ENCODE measurements at places on chromosomes 7 and 10. TPM values are rescaled to one million over a fixed set of nuclear protein-coding genes. Genes with fewer than 3 reads are reported as not detected.

- H3K4me1 ChIP-seq: no peaks in the 10 kb centered on the region
- no peak overlapping the region for H3K4me3 ChIP-seq
- no peak overlapping the region for H3K27ac ChIP-seq
- no peaks in the 10 kb centered on the region for H3K27me3 ChIP-seq
These were observed 18.0 kb downstream of the CAMK2B start for GRCh38 chr7:44307301-44307900.

DNA sequence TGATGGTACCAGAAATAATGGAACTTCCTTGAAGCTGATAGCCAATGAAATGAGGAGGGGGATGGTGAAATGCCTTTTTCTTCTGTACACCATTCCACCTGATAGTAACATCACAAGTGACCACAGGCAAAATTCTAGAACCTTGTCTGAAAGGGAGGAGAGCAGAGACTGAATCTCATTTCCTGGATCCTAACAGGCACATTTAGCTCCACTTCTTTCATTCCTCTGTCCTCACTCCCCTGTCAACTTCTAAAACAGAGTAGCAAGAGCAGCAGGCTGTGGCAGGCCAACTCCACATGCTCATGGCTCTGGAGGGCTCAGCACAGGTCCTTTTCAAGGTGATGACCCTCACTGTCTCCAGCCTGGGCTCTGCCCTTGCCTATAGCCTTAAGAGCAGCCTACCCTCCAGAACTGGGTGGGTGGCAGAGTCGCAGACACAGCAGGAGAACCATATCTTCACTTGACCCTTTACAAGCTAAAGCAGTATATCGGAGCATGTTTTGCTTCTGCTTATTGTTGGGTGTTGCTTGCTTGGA, at the start of gene LRRC18:
LRRC18 (minus strand) TSS at position 51 of the 536 bp plus-strand sequence. CDS start 25,685 bp downstream, outside the sequence.
- H3K4me1 ChIP-seq: no peaks in the 10 kb centered on the region
- no peaks in the 10 kb centered on the region for H3K36me3 ChIP-seq
- no peaks in the 10 kb centered on the region for H3K27me3 ChIP-seq

DNA sequence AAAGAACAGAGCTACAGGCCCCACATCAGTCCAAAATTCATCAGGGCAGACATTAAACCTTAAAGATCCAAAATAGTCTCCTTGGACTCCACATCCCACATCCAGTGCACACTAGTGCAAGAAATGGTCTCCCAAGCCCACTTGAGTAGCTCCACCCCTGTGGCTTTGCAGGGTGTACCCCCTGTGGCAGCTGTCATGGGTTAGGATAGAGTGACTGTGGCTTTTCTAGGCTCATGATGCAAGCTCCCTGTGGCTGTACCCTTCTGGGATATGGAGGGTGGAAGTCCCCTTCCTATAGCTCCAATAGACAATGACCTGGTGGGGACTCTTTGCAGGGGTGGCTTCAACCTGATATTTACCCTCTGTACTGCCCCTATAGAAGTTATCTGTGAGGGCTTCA, 128.8 kb upstream of the DKK1 start:
- no peak overlapping the region for H3K27ac ChIP-seq
- no peaks in the 10 kb centered on the region for H3K4me1 ChIP-seq
- no peaks in the 10 kb centered on the region for H3K36me3 ChIP-seq
- no peaks in the 10 kb centered on the region for H3K27me3 ChIP-seq
- no peak for DNase-seq

GRCh38 chr7:98988641-98989040, 110.3 kb downstream of the TRRAP start:
- H3K27ac ChIP-seq: no peak overlapping the region
- no peaks in the 10 kb centered on the region for H3K36me3 ChIP-seq
- no peak for DNase-seq
- H3K4me1 ChIP-seq: no peaks in the 10 kb centered on the region
- no peaks in the 10 kb centered on the region for H3K27me3 ChIP-seq

HMX3 gene
- total RNA-seq: 0.23 TPM

NKX2-3 gene
- total RNA-seq: not detected

GRCh38 chr10:115525141-115525540, 432.0 kb downstream of the ATRNL1 start:
- no peaks in the 10 kb centered on the region for H3K27me3 ChIP-seq
- no peak overlapping the region for H3K4me3 ChIP-seq
- H3K27ac ChIP-seq: no peak overlapping the region
- no peaks in the 10 kb centered on the region for H3K36me3 ChIP-seq
- DNase-seq: no peak

GRCh38 chr10:69445041-69445440, 6.2 kb upstream of the TSPAN15 start:
- no peaks in the 10 kb centered on the region for H3K4me1 ChIP-seq
- no peak overlapping the region for H3K4me3 ChIP-seq
- no peak overlapping the region for H3K27ac ChIP-seq
- H3K36me3 ChIP-seq: no peaks in the 10 kb centered on the region

DNA sequence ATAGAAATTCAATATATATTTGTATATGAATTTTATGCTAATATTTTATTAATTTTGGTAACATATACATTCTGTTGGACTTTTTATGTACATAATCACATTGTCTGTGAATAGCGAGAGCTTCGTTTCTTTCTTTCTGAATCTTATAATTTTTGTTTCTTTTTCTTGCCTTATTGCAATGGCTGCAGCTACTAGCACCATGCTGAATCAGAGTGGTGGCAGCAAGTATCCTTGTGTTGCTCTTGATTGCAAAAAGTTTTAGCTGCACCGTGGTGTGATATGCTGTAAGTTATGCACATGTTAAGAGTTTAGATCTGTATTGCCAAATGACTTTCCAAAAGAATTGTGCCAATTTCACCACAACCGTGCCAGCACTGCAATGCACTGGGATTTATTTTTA, 32.6 kb downstream of the ELFN1 start:
- no peaks in the 10 kb centered on the region for H3K4me1 ChIP-seq
- no peaks in the 10 kb centered on the region for H3K36me3 ChIP-seq
- H3K27me3 ChIP-seq: no peaks in the 10 kb centered on the region
- no peak overlapping the region for H3K27ac ChIP-seq
- no peak for DNase-seq

ALDH18A1 gene
- 16.5 TPM for total RNA-seq

DNA sequence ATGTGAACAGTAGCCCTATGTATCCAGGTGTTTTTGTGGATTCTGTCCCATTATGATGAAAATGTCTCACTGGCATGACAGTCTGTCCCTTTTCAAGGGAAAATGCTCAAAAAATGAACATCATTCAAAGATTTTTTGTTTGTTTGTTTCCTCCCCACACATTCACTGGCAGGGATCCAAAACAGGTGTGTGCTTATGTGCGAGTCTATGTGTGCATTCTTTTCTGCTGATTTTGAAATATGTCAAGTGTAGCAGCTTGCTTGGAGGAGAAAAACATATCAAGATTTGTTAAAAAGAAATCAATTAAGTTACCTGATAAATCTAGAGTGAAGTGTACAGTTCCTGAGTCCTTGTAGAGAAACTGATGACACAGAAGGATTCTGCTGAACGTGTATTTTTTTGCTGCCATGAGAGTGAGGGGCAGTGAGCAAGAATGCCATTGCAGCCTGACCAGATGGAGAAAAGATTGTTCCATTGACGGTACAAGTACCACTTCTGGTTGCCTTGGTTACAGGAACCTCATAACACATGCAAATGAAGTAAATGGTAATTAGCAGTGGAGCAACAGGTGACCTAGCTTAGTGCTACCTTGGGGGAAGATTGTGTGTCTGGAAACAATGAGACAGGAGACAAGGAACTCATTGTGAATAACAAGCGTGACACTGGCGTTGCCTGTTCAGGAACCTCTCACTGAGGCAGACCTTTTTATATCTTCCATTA, 277.4 kb upstream of the PHYHIPL start:
- no peaks in the 10 kb centered on the region for H3K36me3 ChIP-seq
- DNase-seq: no peak

DNA sequence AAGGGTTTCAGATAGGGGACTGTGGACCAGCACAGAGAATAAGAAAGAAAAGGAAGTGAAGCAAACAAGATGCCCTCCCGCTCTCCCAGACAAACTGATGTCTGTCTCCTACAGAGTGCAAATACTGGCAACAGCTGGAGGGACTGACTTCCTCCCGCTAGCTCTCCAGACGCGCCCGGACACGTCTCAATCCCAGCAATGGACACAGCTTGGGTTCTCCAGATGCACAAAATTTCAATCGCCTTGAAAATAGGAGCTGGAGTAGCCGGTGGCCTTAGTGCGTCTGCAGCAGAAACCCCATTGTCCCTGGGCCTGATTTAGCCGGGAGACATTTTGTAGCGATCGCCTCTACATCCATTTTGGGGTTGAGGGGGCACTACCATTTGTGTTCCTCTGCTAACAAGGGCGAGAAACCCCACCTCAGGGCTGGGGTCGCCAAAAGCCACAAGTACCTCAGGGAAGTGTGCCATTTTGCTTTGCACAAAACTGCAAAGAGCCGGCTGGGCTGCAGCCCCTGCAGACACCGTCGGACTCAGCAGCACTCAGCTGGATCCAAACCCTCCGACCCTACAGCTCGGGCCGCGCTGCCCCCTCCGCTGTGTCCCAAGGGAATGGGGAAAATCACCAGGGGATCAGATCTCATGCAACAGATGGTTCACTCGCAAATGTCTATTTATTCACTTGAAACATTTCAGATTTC, 5.9 kb downstream of the CPA2 start:
- no peaks in the 10 kb centered on the region for H3K4me1 ChIP-seq
- no peak overlapping the region for H3K4me3 ChIP-seq
- H3K27me3 ChIP-seq: no peaks in the 10 kb centered on the region
- no peak for DNase-seq
- no peak overlapping the region for H3K27ac ChIP-seq
- H3K36me3 ChIP-seq: no peaks in the 10 kb centered on the region

DNA sequence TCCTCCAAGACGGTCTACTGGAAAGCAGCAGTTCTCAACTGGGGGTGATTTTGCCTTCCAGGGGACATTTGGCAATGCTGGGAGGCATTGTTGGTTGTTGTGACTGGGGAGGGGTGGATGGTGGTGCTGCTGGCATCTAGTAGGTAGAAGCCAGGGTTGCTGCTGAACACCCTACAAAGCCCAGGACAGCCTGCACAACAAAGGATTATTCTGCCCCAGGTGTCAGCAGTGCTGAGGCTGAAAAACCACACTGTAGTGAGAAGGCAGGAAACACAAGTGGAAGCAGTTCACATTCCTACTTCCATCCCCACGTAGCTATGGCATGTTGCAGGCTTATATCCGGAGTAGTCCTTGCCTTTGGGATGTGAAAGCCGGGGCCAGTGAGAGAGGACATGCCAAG, 86.9 kb downstream of the AOAH start:
- no peaks in the 10 kb centered on the region for H3K27me3 ChIP-seq
- H3K4me3 ChIP-seq: no peak overlapping the region
- H3K27ac ChIP-seq: no peak overlapping the region
- no peaks in the 10 kb centered on the region for H3K4me1 ChIP-seq

DNA sequence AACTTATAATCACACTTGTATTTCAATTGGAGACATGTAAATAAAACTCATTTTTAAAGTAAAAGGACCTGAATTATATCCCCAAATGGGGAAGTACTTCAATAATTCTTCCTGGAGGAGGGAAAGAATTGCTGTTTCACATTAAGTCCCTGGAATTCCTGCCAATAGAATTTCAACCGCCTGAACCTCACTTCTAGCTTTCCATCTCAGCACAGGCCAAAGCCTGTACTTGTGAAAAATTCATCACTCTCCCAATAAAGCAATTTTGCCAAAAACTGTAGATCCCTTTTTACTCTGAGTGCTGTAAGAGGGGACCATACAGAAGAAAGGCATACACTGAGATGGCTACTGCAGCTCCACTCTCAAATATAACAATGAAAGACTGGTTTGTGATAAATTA, 54.8 kb downstream of the CADPS2 start:
- H3K27me3 ChIP-seq: no peaks in the 10 kb centered on the region
- no peak overlapping the region for H3K4me3 ChIP-seq
- no peaks in the 10 kb centered on the region for H3K36me3 ChIP-seq
- DNase-seq: no peak

DNA sequence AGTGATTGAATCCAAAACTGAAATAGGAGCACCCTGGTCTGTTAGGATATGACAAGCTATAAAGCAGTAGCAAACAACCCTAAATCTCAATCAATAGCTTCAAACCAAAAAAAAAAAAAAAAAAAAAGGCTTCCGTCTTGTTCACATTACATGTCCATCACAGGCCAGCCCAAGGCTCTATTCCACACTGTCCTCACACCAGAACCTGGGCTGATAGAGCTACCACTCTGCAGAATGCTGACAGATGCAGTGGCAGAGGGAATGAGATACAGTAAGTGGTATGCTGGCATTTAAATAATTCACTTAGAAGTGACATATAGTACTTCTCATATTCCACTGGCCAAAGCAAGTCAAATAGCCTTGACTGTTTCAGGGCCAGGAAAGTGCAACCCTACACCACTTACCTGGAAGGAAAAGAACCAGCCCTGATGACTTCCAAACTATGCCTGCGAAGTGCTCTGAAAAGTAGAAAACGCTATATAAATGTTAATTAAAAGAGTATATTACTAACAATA, 5.8 kb downstream of the CDCA7L start:
- H3K4me1 ChIP-seq: peaks cover 1% of the 10 kb centered on the region
- no peak for DNase-seq
- H3K27me3 ChIP-seq: no peaks in the 10 kb centered on the region
- no peak overlapping the region for H3K4me3 ChIP-seq

DNA sequence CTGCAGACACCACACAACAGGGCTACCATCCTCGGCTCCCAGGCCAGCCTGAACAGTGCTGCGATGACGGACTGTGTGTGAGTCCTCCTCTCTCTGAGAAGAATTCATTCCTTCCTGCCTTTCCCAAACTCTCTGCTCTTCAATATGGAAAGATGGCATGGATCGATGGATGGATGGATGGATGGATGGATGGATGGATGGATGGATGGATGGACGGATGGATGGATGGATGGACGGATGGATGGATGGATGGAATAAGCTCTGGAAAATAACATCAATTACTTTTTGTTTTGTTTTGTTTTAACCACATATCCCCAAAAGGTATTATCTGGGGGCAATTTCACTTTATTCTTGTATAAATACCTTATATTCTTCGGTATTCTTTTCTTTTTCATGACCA, 151.9 kb downstream of the AKR1D1 start:
- no peak overlapping the region for H3K27ac ChIP-seq
- H3K36me3 ChIP-seq: no peaks in the 10 kb centered on the region
- no peak overlapping the region for H3K4me3 ChIP-seq

DNA sequence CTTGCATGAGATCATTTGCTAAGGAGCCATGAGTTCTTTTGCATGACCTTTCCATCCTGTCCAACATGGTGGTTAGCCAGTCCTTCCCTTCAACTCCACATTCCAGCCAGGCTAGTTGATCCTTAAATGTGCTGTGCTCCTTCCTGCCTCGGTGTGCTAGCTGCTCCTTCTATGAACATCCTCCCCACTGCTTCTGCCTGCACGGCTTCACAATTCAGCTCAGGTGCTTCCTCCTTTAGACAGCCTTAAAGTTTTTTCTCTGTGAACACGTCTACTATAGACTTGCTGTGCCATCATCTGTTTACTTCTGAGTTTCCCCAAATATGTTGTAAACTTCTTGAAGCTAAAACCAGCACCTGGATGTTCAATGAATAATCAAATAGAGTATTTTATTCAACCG, 95.5 kb downstream of the OTUD1 start:
- DNase-seq: no peak
- no peaks in the 10 kb centered on the region for H3K4me1 ChIP-seq
- H3K27ac ChIP-seq: no peak overlapping the region
- H3K36me3 ChIP-seq: no peaks in the 10 kb centered on the region
- H3K4me3 ChIP-seq: no peak overlapping the region

CABCOCO1 gene
- total RNA-seq: 1.1 TPM

GRCh38 chr10:114723361-114723760, 65.3 kb upstream of the ABLIM1 start:
- no peak overlapping the region for H3K4me3 ChIP-seq
- H3K4me1 ChIP-seq: peaks cover 1% of the 10 kb centered on the region
- H3K36me3 ChIP-seq: no peaks in the 10 kb centered on the region
- no peak overlapping the region for H3K27ac ChIP-seq
- DNase-seq: no peak
- no peaks in the 10 kb centered on the region for H3K27me3 ChIP-seq
